ENCODE measurements at places on chromosomes 2 and 18.

- no peak for DNase-seq
These were observed 104.2 kb upstream of the PID1 start for GRCh38 chr2:229375251-229375650.

GRCh38 chr2:219272995-219273394 is 6.2 kb upstream of the DNAJB2 start:
- no peak for DNase-seq

- no peak for DNase-seq
These were observed 67.8 kb downstream of the SLC4A3 start for GRCh38 chr2:219695145-219695709.

GRCh38 chr2:204583773-204584172 is 38.5 kb downstream of the PARD3B start:
- no peak for DNase-seq

- no peak for DNase-seq
These were observed 250.9 kb downstream of the PTH2R start for GRCh38 chr2:208657468-208657867.

DNA sequence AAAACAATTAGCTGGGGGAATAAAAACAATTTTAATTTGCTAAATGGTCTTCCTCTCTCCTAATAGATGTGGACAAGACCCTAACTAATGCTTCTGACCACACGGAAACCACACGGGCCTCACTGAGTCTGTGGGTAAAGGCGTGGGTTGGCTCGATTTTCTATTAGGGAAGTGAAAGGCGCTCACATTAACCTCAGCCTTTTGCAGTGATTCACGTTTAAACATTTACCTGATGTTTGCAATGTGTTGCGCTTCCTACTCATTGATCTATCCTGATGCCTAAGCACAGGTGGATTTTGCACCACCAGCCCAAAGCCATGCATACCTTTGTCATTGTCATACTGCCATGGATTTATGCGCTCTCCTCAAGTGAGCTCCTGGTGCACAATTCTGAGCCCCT is 35.6 kb upstream of the NRP2 start:
- no peak for DNase-seq

GRCh38 chr2:178908810-178909209 is 101.6 kb upstream of the TTN start:
- DNase-seq = no peak

DNA sequence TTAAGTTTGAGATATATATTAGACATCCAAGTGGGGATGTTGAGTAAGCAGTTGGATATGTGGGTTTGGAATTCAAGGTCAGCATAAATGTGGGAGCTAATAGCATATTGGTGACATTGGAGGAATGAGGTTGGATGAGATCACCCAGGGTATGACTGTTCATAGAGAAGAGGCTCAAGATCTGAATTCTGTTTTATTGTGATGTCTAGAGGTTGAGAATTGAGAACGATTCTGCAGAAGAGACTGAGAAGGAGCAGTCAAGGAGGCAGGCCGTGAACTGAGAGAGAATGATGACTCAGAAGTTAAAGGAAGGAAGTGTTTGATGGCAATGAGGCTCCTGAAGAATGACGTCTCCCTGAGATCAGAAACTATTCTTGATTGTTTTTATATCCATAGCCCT is 5.9 kb downstream of the SERPINB11 start:
- peak; percentile 47 for DNase-seq

GRCh38 chr2:147442816-147443215 is 402.0 kb upstream of the ACVR2A start:
- DNase-seq = no peak

DNA sequence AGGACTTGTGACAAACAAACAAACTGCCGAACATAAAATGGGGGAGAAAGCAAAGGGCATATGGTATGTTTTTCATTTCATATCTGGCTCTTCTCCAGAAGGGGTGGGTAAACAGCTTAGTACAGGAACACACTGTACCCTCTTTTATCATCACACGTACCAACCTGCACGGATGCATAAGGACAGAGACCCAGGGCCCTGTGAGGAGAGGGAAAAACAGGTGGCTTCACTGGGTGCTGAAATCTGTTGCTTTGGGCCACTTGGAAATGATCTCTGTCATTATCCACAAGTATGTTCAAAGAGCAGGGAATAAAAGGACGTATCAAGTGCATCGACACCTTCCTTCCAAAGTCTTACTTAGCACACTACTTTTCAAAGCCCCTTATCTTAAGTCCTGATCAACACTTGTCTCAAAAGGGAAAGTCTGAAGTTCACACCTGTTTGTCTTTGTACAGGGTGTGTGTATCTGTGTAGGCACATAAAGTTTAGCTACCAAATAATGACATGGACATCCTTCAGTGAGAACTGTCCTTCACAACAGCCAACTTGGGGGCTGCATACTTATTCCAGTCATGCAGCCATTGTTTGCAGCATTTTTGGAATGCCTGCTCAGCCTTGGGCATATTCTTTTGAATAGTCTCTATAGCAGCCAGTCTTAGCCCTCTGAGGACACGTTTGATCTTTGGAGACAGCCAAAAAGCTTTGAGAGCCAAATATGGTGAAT is 60.6 kb downstream of the IRS1 start:
- DNase-seq = no peak

DNA sequence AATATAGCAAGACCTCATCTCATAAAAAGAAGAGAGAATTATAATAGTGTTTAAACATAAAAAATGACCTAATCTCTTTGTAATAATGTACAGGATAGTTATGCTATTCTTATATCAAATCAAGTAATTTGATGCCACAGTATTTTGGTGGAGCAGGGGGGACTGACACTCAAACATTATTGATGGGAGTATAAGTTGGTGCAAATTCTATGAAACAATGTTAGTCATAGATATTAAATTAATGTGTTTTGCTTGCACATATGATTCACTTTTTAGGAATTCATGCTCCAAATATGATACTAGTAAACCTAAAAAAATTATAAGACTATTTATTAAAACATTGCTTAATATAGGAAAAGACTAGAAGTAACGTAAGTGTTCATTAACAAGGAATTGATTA is 256.1 kb upstream of the SYT4 start:
- no peak for DNase-seq

GRCh38 chr2:66317268-66317890 is 117.5 kb upstream of the MEIS1 start:
- no peak for DNase-seq

- no peak for DNase-seq
These were observed 175.0 kb upstream of the PARD3B start for GRCh38 chr2:204370172-204370718.

DNA sequence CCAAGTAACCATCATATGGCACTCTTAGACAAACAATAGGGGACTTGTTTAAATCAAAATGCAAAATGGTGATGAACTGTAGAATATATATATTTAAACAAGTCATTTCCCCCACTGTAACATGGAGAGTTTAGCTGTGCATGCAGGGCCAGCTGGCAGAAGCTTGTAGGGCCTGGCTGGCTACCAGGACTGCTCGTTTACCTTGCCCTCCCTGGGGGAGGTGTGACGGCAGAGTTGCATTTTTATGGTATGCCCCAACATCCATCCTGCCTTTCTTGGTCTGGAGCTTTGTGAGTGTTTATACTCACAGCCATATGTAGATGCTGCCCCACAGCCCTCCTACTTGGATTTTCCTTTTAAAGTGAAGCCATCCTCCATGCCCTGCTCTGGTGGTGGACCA is 101.7 kb upstream of the ZFP36L2 start:
- no peak for DNase-seq

DNA sequence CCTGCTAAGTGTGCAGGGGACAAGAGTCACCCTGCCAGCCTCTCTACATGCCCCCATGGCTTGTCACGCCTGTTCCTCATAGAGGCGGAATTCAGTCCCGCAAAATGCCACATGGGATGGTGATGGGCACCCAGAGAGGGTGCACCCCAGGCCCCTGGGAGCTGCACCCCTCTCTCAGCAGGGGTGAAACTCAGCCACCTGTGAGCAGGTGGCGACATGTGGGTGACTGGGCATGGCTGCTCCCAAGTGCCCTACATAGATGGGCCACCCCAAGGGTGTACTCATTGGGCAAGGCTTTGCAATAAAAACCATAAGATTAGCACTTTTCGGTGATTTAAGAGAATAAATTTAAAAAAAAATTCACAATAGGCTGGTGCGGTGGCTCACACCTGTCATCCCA is 6.3 kb downstream of the HS6ST1 start:
- no peak for DNase-seq

GRCh38 chr2:238403632-238404405 is 22.9 kb upstream of the ASB1 start:
- no peak for DNase-seq

DNA sequence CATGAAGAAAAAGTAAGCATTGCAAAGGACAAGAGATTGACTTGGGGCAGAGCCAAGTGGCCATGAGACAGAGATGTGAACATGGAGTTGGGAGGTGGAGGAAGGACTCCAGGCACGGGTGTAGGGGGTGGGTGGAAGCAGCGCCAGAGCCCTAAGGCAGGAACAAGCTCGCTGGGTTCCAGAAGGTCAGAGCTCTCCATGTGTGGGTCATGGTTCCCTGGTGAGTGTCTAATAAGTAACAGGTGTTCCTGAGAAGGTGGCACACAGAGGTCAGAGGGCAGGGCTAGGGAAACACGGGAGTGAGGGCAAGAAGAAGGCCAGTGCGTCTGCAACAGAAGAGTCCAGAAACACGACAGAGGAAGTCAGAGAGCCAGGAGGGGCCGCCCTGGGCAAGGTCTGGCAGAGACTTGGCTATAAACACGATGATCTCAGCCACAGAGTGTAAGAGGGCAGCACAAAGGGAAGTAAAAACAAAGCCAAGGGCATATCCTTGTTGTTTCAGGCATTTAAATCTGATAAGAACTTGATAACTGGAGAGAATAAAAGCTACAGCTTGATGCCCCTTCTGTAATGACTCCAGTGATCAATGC is 260.8 kb downstream of the TGIF1 start:
- DNase-seq = no peak

DNA sequence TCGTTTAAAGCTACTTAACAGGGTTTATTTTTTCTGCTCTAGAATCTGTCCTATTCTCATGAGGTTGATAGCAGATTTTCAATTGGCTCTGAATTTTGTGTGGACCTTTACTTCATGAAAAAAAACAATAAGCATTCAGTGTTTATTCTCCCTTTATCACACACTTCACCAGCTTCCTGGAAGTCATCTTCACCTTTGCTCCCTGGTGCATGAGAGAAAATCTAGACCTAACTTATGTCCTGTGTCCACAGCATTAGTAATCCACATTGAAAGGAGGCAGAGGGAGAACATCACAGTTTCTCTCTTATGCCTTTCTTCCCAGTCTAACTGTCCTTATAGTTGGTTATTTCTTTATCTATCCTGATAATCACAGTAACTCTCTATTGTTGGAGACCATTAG is 316.1 kb downstream of the PTH2R start:
- no peak for DNase-seq

GRCh38 chr2:6915399-6915798 is 1.8 kb upstream of the RNF144A start:
- DNase-seq = no peak

GRCh38 chr2:171390941-171391516 is 42.8 kb downstream of the METTL8 start:
- DNase-seq = peak; percentile 68

- DNase-seq = no peak
These were observed 143.0 kb downstream of the ABCA12 start for GRCh38 chr2:214995409-214995808.

DNA sequence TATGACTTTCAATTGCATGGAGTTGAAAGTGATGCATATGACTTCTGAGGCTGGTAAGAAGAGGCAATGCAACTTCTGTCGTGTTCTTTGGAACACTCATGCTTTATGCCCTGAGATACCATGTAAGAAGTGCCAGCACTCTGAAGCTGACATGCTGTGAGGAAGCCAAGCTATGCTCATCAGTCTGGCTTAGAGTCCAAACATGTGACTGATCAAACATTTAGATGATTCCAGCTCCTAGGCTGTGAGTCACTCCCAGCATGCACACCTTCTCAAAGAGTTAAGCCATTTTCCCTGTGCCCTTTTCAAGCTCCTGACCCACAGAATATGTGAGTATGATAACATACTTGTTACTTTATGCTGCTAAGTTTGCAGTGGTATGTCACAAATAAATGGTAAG is 15.8 kb upstream of the VRK2 start:
- DNase-seq = no peak

GRCh38 chr2:17540093-17540812 is at the start of gene VSNL1:
Gene VSNL1, plus strand, starts transcription at chr2:17540696. Its CDS starts 51,379 bp downstream, at chr2:17592075.
- peak; percentile 54 for DNase-seq

- no peak for DNase-seq
These were observed 55.6 kb upstream of the MAP4K3 start for GRCh38 chr2:39492716-39493115.

DNA sequence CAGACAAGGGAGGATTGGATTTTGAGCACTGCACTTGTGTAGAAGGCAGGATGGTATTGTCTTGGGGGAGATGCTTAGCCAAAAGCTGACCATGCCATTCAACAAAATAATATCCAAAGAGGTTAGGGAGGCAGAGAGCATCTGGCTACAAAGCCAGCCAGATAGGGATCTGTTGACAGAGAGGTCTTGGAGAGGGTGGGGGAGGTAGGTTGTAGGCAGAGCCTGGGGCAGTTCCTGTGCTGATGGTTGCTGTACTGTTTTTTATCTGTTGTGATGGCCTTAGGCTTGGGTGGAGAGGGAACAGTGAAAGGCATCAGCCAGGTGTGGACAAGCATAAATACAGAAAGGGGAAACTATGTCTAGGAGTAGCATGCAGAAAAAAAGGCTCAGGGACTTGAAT is 100.9 kb downstream of the AQP4 start:
- no peak for DNase-seq

GRCh38 chr2:116717832-116718231 is 1096.7 kb upstream of the DDX18 start:
- DNase-seq = no peak

- DNase-seq = no peak
These were observed 110.0 kb upstream of the RASGRP3 start for GRCh38 chr2:33366473-33366872.

DNA sequence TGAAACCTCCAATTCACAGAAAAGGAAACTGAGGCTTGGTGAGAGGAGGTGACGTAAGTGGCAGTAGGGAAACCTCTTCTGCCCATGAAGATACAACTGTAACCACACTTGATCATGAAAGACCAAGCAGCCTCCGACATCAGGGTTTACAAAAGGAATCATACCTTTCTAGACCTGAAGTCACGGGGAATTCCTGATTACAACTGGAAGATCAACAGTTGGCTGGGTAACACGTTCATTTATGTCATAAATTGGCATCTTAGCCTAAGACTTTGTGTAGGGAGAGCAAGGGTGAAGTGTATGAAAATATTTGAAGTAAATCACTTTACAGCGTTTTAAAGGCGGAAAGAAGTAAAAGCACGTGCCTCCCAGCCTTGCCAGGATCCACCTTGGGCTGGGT is 922 bp downstream of the HS1BP3 start:
- DNase-seq = no peak
